ENCODE measurements at places on chromosomes 12 and 14.

DNA sequence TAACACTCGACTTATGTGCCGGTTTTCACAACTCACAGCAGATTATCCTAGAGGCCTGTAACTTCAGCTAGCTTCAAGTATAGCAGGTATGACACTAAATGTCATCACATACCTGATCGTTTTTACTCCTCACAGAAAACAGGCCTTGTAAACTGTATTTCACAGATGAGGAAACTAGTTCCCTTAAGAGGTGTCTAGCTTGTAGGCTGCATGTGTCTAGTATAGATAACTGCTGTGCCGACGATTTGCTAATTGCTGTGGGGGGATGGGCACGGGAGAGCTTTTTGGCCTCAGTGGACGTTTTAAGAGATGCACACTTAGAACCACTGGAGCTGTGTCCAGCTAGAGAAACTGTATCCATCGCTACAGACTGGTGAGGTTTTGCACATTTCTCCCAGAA, 78.8 kb downstream of the PAPOLA start:
- no peak for DNase-seq

DNA sequence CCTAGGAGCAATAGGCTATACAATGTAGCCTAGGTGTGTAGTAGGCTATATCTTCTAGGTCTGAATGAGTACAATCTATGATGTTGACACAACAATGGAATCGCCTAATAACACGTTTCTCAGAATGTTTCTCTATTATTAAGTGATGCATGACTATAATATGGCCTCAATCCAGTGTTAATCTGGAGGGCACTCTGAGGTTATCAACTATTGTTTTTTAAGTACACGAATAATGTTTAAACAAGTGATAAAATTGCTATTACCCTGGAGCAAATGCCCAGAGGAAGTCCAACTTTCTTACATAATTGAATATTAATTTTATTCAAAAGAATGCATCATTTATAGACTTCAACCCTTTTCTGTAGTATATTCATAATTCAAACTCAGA, 16.4 kb upstream of the CNIH1 start:
- no peak for DNase-seq

DNA sequence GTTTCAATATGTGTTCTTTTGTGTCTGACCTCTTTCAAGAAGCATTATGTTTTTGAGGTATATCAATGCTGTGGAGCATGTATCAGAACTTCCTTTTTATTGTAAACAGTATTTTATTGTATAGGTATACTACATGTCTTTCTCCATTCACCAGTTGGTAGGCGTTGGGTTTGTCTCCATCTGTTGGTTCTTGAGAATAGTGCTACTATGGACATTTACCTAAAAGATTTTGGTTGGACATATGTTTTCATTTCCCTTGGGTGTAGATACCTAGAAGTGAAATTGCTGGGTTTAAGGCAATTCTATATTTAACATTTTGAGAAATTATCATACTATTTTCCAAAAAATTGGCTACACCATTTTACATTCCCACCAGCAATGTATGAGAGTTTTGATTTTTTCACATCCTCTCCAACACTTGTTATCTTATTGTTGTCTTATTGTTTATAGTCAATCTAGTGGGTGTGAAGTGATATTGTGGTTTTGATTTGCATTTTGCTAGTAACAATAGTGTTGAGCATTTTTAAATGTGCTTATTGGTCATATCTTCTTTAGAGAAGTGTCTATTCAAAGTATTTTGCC, 409.2 kb downstream of the IPO8 start:
- DNase-seq: no peak

DNA sequence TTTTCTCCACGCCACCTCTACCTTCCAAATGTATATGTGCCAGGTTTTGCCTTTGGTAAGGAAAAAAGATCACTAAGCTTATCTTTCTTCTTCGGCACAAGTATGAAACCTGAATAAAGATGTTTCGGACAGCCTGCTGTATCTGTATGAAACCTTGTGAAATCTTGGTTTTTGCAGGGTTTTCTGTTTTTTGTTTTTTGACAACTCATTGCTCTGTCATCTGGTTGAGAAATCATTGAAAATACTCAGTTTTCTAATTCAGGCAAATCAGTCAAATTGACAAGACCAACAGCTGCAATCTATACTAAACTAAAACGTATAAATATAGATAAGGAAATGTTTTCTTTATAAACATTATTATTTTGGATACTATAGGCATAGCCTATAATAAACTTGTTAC, 63.1 kb upstream of the FGD4 start:
- DNase-seq: no peak

DNA sequence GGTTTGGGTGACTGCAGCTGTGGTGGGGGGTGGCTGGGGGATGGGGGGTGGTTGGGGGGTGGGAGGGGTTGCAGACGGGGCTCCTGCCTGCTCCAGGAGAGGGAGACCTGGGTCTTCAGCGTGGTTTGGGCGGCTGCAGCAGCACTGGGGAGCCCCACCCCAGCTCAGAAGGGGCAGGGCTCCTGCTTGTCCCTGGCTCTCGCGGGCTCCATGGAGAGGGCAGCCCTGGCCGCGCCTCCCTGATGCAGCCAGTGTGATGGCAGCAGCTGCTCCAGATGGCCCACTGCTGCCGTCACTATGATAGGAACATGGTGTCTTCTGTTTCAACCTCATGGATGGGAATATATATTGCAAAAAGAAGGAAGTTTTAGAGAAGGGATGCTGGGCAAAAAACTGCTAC, 22.9 kb downstream of the TRHDE start:
- DNase-seq: no peak

GRCh38 chr12:113649256-113649830, 177.7 kb upstream of the LHX5 start:
- no peak for DNase-seq

- DNase-seq: no peak
Measured at GRCh38 chr14:83006121-83006670, 1472.5 kb upstream of the SEL1L start.

DNA sequence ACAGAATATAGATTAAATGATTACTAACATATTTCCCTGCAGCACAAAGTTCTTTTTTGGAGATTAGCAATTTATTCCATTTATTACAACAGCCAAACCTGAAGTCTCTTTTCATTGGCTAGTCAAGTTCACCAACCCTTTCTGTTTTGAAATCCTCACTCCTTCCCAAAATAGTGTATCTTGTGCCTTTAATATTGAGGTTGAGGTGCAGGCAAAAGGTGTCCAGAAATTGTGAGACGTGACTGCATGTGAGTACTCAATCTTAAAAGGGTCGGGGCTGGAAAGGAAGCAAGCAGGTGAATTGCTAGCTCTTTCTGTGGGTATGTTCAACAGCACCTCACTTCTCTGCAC, 11.1 kb upstream of the FOXN3 start:
- DNase-seq: no peak

DNA sequence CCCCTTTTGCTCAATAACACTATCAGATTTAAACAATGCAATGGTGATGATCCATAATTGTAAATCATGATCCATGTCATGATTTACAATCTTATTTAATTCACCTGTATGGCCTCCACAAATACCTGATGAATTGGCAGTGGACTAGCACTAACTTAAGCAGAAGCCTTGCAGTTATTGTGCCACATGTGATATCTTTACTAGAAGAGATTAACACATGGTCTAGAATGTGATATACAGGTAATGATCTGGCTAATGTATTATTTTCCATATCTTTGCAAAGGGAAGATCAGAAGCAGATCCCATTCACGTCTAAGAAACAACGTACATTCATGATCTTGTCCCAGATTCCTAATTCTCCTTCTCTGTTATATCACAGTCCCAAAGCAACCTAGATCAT, 66.0 kb downstream of the EGLN3 start:
- no peak for DNase-seq

DNA sequence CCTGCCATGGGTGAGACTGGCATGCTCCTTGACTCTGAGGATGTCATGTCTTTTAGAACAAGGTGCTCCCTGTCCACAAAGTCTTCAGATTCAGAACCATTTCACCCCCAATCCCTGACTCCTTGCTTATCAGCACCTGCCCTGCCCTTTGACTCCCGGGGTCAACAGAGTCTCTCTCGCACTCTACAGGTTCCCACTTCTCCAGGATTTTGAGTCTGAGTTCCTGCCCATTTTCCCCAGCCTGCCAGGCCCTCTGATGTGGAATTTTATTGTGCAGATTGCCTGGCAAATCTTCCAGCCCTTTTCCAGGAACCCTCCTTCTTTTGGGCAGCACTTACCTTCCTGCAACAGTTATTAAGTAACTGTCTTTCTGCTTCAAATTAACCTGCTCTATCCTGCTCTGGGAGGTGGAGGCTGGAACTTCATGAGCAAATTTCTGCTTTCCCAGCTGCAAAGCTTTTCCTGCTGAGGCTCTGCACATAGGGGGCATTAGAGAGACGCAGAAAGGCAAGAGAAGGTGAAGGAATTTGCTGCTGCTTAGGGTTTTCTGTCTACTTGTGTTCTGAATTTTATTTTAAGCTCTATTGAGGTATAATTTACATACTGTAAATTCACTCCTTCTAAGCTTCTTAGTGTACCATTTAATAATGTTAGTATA, 259.1 kb downstream of the PCNX1 start:
- DNase-seq: peak; percentile 33

DNA sequence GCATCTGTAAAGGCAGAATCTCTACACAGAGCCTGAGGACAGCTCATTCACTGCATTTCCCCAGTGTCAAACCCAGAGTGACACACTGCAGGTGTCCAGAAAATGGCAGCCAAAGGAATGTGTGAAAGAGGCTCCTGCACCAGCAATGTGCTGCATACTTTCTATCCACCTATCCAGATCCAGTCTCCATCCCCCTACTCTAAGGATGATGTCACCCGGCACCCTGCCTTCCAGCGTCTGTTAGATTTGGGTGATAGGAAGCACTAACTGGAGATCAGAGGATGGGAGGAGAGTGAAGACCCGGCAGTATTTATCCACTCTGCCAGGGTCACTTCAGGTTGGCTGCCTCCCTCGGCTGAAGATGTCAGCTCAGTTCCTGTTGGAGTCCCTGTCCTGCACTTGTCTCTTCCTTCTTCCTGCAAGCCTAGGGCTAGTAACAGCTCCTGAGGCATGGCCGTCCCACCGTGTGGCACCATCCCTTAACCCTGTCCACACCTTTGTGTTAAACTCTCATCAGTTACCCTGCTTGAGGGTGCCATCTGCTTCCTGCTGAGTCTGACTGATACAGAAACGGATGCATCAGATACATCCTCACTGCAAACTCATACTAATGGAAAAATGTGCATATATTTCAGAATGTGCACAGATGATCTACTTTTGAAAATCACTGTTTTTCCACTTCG, 13.0 kb upstream of the GPR68 start:
- no peak for DNase-seq

- DNase-seq: no peak
Measured at GRCh38 chr12:53133722-53134121, 30.4 kb downstream of the SOAT2 start.

- DNase-seq: no peak
Measured at GRCh38 chr12:57813111-57813970, 5.2 kb downstream of the AVIL start.

DNA sequence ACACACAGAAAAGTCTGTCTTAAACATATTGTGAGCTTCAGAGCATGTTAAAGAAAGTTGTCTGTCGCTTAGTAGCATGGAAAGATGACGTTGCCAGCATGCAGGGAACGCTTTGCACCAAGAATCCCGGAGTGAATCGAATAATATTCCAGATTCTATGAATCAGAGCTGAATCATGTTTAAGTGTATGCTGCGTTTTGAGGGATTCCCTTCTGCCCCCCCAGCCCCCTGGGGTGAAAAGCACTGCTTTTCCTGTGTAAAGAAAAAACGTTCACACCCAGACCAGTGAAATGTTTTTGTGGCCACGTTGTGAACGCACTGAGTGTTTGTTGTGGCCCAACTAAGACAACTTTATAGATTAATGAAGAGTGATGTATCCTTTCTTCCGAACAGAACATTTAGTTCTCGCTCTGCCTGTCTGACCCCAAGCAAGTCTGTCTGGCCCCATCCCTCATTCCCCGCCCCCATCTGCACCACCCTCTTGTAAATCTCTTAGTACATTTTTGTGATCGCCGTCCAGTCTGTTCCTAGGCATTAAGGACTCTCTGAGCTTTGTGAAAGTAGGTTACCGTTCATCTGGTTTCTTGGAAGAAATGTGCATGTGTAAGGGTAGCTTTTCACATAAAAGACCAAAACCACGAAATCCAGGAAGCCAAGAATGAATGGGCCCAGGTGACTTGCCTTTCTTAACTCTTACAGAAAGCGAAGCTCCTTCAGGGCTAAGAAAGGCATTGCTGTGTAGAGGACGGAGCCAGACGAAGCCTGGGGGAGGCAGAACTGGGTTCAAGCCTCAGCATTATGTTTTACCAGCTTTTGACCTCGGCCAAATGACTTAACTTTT, 103.0 kb downstream of the SAMD4A start:
- DNase-seq: no peak

DNA sequence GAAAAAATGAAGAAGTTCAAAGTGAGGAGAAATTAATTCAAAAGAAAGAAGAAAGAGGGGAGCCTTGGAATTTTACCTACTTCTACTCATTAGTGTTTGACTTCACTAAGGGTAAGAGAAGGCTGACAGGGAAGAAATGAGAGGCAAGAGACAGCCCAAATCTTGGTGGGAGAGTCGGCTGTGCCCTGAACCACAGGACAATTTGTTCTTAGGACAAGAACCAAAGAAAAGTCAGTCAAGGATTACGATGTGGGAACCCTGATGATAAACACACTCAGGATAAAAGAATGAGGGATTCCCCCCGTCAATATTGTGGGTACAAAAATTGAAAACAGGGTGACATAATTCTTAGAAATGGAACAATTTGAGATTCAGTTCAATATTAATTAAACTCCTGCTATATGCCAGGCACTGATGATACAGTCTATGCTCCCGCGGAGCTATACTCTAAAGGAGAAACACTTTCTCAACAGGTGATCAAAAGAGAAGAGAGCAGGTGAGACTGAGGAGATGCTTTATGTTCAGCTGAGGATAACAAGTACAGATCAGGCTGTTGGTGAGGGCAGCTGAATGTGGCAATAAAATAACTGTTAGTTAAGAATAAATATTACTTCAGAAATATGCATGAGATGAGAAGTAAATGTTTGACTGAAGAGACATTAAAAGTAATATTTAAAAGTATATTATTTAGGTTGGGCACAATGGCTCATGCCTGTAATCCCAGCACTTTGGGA, 175.4 kb downstream of the SLC25A21 start:
- no peak for DNase-seq

DNA sequence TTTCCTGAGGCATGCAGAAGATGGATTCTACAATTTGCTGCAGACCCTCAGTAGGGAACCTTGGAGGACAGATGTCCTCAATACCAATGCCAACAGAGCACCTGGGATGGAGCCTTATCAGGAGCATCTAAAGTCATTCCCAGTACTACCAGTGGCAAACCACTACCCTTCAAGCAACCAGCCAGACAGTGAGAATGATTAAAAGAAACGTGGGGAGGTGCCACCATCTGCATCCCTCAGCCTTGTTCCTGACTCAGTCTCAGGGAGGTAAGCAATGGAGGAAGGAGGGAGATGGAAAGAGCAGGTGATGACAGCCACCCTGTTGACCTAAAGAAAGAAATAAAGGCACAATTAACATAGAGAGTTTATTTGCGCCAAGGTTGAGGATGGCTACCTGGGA, 175.2 kb upstream of the GRIN2B start:
- DNase-seq: no peak

- DNase-seq: no peak
Measured at GRCh38 chr12:32824596-32824995, 68.9 kb upstream of the YARS2 start.

GRCh38 chr12:57479376-57480115, at the start of gene ARHGAP9:
Gene ARHGAP9, minus strand, starts transcription at chr12:57479866. Its CDS starts 460 bp downstream, at chr12:57479406.
- DNase-seq: no peak

- no peak for DNase-seq
Measured at GRCh38 chr12:89950421-89950820, 241.8 kb upstream of the ATP2B1 start.
